Suprapubic skin (tissue), 4 donors: ENCODE measurements at places on chromosomes 7 and 10.

- DNase-seq, result no peak
Measured at GRCh38 chr10:15352836-15353235, 18.3 kb downstream of the FAM171A1 start.

- DNase-seq, result no peak
Measured at GRCh38 chr10:11318826-11319598, 292.4 kb downstream of the USP6NL start.

DNA sequence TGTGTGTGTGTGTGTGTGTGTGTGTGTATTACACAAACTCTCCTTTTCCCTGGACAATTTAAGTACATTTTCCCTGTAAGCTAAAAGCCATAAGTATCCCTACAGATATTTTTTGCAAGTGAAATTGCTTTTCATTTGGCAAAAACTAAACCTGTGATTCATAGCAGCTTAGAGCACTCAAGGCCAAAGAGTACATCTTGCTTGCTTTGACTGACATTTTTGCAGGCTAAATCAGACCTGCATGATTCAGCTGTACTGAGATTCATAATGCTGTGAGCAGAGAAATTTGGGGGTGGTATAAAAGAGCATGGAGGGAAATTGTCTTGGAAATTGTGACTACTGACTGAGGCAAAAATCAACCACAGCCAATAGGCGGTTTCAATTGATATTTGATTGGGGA lies 500.4 kb downstream of the GFRA1 start:
- no peak for DNase-seq

DNA sequence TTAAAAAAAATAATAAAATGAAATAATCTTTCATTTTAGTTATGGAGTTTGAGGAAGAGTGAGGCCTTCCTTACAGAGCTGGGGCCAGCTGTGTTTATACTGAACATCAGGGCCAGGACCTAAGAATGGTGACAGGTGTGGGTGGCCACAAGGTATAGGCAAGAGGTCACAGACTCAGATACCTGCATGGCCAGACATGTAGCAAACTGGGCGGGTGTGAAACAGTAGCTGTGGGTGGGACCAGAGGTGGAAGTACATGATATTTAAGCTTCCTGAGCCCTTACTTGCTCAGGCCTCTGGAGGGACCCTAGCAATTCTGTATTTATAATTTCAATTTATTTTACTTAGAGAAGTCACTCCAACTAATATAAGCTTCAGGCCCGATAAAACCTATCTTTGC lies 27.7 kb upstream of the CAMK1D start:
- no peak for DNase-seq

DNA sequence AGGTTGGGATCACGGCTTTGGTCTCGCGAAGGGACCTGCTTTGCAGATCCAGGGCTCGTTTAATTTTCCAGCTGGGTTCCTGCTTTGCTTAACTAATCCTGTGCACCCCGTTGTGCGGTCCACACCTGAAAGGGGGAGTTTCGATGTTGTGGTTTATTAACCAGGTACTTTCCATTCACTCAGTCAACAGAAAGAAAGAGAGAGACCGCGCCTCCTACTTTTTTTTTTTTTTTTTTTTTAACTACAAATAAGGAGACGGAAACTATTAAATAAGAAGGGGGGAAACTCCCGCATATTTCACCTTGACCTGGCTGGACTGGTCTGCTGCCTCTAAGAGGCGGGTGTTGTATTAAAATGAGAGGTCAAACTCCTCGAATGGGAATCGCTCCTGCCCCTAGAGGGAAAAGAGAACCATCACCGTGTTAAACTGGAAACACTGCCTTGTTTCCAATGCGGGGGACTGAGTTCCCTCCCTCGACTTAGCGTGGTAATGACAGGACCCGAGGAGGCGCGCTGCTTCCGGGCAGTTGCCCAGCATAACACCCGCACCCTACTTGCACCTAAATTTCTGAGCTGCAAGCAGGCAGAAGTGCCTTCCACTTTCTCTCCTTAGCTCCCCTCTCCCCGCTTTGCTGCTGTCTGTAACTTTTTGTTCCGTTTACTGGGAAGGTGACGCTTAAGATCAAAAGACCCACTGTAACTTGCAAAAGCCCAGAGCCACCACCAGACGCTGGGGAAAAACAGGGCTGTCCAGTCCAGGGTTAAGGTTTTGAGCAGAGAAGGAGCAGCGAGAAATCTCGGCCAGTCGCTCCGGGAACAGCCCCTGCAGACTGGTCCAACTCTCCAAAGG lies 1.1 kb upstream of the ITGB8 start:
- DNase-seq, result peak; percentile 68

GRCh38 chr7:66815951-66816350 lies 75.4 kb downstream of the RABGEF1 start:
- DNase-seq, result no peak

DNA sequence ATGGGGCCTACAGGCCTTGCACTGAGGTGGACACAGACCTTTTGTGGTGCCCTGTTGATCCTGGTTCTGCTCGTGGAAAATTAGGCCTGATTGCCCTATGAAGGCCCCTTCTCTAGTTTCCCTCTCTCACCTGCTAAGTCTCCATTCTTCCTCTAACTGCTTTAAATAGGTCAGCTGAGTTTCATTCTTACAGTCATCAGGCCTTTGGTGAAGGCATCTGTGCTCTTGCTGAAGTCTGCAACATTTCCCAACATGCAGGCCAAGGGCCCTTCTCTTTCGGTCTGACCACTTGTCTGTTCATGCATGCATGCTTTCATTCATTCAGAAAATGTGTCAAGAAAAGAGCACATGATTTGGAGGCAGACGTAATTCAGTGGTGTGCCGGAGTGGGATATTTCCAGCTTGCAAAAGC lies 244.0 kb downstream of the BUB3 start:
- no peak for DNase-seq
